CD8-positive, alpha-beta memory T cell (primary cell): ENCODE measurements at places on chromosomes 7 and 10.

GRCh38 chr10:91635401-91636400 lies 2.8 kb upstream of the PPP1R3C start:
- peak; percentile 8 for DNase-seq

DNA sequence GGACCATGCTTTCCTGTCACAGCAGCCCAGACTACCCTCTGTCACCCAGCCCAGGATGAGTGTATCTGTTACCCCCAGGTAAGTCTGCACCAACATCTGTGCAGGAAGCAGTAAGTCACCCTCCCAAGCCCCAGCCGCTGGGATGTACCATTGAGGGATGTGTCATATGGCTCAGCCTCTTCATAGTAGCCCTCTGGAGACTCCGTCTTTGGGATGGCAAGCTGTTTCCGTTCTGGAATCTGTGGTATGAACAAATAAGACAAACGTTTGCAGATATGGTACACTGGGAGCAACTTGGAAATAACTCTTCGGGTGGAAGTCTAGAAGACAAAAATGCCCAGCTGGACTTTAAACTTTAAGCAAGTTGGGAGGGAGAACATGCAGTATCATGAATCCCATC lies 81.3 kb downstream of the AFAP1L2 start:
- no peak for DNase-seq

- DNase-seq = no peak
These were observed 168.3 kb downstream of the CHRM2 start for GRCh38 chr7:137036768-137037167.

- no peak for DNase-seq
These were observed 239.2 kb downstream of the CELF2 start for GRCh38 chr10:11256896-11257295.

- DNase-seq = no peak
These were observed 3.9 kb downstream of the MICALL2 start for GRCh38 chr7:1455241-1455939.

GRCh38 chr7:113892818-113893217 lies 26.0 kb downstream of the PPP1R3A start:
- DNase-seq = no peak

DNA sequence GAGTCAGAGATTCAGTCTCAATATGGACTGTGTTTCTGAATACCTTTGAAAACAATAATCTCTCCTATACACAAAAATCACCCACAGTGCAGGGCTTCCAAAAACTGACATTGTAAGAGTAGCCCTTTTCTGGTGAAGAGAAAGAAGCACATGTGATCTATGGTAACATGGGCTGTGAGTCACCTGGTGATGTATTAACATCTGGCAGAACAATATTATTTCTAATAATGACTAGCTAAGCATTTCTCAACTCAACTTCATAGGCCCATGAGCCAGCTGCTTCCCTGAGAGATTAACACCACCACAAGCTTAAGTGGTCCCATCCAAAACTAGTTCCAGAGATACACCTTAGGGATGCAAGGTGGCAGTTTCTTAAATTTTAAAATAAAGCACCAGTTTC lies 331.0 kb upstream of the NRP1 start:
- DNase-seq = no peak

DNA sequence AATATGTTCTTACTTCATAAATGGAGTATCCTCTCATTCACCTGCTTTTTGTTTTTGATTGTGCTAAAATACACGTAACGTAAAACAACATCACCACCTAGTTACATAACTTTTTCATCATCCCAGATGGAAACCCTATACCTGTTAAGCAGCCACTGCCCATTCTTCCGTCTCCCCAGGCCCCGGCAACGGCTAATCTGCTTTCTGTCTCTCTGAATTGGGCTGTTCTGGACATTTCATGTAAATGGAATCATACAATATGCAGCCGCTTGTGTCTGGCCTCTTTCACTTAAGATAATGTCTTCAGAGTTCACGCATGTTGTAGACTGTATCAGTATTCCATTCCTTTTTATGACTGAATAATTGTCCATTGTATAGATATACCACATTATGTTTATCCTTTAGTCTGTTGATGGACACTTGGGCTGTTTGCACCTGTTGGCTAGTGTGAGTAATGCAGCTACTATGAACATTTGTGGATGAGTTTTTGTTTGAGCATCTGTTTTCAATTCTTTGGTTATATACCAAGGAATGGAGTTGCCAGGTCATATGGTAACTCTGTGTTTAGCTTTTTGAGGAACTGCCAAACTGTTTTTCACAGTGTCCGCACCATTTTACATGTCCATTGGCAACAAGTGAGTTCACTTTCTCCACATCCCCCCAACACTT lies 14.1 kb upstream of the SUN1 start:
- DNase-seq = no peak

DNA sequence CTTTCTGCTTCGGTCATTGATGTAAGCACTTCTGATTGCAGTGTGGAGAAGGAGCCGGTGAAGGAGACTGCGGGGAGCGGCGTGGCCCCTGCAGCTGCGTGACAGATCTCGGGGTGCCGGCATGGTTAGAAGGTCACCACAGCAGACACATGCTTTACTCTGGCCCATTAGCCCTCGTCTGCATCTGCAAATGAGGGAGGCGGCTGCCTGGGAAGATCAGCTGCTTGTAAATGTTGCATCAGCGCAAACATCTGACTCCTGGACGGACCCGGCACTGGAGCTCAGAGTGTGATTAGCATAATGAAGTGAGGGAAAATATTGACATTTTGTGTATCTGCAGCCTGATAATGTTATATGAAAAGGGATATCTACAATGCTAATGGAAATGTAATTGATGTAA lies 30.5 kb upstream of the MNX1 start:
- no peak for DNase-seq

GRCh38 chr10:125132344-125132743 lies 28.0 kb downstream of the CTBP2 start:
- no peak for DNase-seq

- DNase-seq = no peak
These were observed 473.3 kb downstream of the PLXNA4 start for GRCh38 chr7:132102942-132103341.
